ENCODE measurements at places on chromosomes 5 and 9. TPM values are rescaled to one million over a fixed set of nuclear protein-coding genes. Genes with fewer than 3 reads are reported as not detected.

- peak; percentile 61 for DNase-seq
These were observed 459.0 kb upstream of the KLF4 start for GRCh38 chr9:107948601-107949000.

- DNase-seq: peak; percentile 82
These were observed 40.7 kb upstream of the HSD17B4 start for GRCh38 chr5:119411361-119412278.

GRCh38 chr5:140311011-140311467, 8.1 kb upstream of the PFDN1 start:
- DNase-seq: peak; percentile 98

DNA sequence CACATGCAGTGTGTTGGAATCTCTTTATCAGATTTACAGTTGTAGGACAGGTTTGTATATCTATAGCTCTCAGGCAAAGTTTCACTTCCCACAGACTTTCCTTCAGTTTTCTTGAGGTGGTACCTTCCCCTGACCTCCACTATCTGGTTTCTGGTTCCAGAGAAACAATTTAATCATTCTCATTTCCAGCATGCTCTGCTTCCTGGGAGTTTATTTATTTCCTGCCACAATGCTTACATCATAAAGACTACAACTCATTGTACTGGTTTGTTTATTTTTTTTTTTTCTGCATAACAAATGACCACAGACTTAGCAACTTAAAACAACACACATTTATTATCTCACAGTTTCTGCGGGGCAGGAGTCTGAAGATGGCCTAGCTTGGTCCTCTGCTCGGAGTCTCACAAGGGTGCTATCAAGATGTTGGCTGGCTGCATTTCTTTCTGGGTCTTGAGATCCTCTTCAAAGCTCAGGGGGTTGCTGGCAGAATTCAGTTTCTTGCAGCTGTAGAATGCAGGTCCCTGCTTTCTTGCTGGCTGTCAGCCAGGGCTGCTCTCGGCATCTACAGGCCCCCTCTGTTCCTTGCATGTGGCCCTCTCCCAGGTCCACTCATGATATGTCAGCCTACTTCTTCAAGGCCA, 247.7 kb downstream of the ENC1 start:
- DNase-seq: peak; percentile 49

- DNase-seq: no peak
These were observed 18.6 kb downstream of the TMEM161B start for GRCh38 chr5:88250010-88250409.

DNA sequence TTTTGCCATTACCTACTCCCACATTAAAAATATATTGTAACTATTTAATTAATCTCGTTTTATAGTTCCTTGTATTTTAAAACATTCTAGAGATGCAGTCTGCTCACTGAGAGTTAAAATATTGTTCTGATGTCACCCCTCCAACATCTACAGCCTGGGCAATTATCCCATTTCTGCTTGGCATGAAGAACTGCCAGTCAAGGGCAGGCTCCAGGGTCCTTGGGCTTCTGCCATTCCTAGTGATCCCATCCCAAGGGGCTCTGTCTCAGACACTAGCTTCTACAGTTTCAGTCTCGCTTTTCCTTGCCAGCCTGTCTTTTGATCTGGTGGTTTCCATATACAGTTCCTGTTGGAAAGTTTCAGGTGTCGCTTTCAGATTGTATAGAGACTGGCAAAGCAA, 287.2 kb downstream of the TMEM232 start:
- no peak for DNase-seq

DNA sequence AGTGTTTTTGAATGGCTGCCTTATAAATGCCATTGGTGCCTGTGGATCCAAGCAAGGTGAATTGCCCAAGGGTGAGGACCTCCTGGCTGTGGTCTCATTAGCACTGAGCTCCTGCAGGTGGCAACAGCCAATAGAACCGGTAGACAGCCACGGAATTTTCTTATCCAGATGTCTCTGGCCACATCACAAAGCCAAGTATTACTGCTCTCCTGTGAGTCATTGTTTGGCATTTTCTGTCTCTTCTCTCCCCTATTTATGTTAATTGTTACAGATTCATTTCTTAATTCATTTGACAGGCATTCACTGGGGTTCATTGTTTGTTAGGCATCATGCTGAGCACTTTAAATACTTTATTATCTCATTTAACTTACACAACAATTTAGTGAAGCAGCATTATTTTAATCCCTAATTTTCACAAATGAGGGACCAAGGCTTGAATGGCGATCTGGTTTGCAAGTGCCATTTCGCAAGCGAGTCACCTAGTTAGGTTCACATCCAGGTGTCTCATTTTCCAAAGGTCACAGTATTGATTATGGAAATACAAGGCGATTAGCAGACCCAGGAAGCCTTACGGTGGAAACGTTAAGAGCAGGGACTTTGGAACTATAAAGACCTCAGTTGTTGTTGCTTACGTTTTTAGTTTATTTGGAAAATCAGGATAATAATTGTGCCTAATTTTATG, 58.2 kb upstream of the DPYSL3 start:
- peak; percentile 99 for DNase-seq

GRCh38 chr9:129201866-129202265, 23.8 kb upstream of the IER5L start:
- DNase-seq: no peak

GRCh38 chr5:35899800-35900199, 38.6 kb downstream of the CAPSL start:
- DNase-seq: no peak

DNA sequence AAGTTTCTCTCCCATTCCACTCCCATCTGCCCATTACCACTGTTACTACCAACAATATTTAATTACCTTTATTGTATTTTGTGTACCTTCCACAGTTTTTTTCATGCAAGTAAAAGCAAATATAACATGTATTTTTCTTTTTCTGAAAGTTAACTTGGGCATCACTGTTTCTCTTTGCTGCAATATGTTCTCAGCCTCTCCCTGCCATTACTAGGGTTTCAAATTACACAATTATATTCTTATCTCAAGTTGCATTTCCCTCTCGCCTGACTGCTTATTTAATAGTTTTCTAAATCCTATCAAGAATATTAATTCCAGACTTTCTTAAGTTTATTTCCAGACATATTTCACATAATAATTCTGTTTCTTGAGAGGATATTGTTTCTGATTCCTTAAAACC, 46.9 kb upstream of the GAS1 start:
- no peak for DNase-seq

- DNase-seq: no peak
These were observed 17.3 kb downstream of the VCAN start for GRCh38 chr5:83488821-83489220.

GRCh38 chr5:87562068-87562467, 149.3 kb upstream of the CCNH start:
- DNase-seq: no peak

GRCh38 chr5:45038366-45038987, 229.7 kb downstream of the MRPS30 start:
- peak; percentile 56 for DNase-seq

- DNase-seq: no peak
These were observed 151.1 kb upstream of the SMIM23 start for GRCh38 chr5:171634511-171634910.

GRCh38 chr5:122498163-122498562, 186.1 kb downstream of the SNCAIP start:
- no peak for DNase-seq

- DNase-seq: no peak
These were observed 11.4 kb upstream of the RGS3 start for GRCh38 chr9:113452113-113452605.

DNA sequence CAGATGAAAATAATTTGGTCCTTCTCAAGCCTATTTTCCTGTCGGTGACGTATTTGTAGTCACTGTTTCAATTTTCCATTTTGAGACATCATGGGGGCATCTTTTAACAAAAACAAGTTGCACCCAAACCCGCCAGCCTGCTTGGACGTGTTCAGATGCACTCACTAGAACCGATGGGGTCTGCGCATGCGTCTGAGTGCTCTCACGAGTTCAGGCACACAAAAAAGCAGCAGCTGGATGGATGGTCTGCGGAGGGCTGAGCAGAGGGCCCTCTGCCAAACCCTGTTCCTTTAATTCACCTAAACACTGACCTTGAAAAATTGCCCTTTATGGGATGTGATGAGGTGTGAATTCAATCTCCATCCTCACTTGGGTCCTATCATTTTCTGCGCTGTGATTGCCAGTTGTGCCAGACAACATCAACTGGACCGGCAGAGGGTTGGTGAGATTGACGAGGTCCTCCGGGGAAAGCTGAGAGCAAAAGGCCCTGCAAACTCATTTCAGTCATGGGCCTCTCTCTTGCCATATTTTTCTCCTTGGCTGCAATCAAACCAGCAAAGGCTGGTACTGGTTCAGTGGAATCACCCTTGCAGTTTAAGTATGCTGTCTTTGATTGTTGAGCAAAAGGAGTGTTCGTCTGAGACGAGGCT, 251.9 kb downstream of the NFIB start:
- no peak for DNase-seq

GRCh38 chr5:76960004-76960625, 7.3 kb downstream of the CRHBP start:
- DNase-seq: peak; percentile 83

DNA sequence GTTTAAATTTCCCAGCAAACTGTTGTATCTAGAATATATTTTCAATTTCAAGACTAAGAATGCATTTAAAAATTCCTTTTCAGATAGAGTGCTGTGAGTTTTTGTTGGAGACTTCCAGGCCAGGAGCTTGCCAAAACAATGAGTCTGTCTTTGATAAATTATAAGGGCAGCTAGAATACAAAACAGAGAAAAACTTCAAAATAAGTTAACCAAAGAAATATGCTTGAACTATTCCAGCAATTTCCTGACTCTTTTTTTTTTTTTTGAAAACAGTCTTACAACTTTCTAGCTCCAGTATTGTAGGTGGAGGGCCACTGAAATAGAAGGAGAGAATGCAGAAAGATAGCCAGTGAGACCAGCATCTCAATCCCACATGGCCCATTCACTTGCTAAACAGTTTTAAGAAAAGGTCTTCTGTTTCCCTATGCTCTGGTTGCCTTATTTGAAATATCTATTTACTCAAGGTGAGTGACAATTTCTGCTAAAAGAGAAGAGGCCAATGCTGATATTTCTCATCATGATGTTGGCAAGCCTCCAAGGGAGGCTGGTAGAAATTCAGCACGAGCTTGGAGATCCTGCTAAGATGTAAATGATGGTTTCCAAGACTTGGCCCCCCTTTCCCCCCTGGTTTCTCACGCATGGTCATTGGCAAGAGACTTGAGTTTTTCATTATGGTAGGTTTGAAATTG, 103.2 kb downstream of the USP20 start:
- DNase-seq: no peak

ADCY2 gene
- 0.10 TPM for total RNA-seq

FGF1 gene
- total RNA-seq: 1.8 TPM

PPP2R2B gene
- total RNA-seq: 9.9 TPM

TPPP gene
- 0.05 TPM for total RNA-seq

MYMK gene
- total RNA-seq: not detected

FST gene
- total RNA-seq: 20.4 TPM

TAF11L10 gene
- not detected for total RNA-seq

CDKN2B gene
- not detected for total RNA-seq

CDO1 gene
- not detected for total RNA-seq

All from A172 (cell line).